ENCODE measurements at places on chromosomes 1 and 21.

DNA sequence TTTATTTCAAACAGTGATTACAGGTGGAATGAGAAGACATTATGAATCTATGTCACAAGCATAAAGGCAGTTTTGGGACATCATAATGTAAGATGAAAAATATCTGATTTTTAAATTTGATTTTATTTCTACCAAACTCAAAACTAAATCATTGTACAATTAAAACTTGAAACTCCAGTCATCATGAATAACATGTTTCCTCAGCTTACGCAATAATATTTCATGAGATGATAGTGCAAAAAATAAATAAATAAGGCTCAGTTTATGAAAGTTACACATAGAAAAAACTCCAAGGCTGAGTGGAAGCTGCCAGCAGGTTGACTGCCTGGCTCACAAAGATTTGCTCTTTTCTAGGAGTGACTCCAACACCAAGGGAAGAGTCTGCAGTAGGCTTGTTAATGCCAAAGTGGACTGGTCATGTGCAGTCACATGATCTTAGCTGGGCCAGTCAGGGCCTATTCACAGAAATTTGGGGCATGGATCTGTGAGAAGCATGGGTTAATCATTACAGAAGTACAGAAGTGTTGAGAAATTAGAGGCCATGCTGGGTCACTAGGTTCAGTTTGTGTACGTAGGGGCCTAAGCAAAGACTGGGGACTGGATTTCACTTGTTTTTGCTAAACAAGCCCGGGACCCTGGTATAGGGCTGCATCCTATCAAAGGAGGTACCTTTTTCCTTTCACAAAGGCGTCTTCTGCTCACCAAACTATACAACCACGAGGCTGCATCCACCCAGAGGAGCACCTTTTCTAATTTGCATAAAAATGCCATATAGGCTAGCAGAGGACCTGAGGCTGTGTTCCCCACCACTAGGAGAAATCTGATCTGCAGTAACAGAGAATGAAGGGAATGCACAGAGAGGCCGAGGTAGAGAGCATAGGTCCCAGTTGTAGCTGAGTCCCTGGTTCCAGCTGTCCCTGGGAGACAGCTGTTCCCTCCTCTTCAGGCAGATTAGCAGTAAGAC is 4.9 kb upstream of the ABCA4 start:
- DNase-seq = no peak

DNA sequence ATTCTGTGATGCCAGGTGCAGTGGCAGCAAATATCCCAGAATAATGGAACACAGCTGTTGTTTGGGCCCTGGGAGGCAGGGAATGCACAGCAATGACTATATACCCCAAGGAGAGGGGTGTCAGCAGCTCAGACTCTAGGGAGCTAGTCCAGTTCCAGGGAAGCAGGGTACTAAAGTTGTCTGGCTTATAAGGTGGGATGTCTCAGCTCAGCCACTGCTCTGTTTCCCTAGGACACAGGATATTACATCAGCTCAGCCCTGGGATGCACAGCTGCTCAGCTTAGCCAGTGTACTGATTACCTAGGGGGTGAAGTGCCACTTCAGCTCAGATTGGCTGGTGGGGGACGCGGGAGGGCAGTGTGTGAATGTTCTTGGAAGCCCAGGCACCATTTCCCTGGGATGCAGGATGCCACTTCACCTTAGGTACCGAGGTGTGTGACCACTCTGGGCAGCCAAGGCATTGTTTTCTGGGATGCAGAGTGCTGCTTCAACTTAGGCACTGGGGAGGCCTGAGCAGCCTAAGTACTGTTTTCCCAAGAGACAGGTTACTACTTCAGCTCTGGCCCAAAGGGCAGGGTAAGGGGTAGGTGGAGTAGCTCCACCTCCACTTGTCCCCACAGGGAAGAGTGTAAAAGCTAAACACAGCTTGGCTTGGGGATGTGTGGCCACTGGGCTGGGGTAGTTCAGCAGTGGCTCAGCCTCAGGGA is 59.4 kb downstream of the DIPK1A start:
- no peak for DNase-seq

GRCh38 chr1:196063294-196063693 is 544.9 kb downstream of the KCNT2 start:
- no peak for DNase-seq

DNA sequence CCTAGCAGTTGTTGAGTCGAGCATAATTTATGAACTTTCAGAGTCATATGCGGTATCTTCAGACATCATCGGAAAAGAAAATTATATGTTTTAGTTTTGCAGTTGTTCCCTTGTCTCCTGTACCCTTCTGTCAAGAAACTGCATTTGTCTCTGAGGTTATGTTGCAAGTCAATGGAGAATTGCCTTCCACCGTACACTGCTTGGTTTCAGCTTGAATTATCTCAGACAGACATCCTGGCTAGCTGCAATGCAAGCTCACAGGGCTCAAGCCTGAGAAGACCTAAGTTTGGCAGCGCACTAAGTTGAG is 156.0 kb downstream of the NFIA start:
- DNase-seq = no peak

GRCh38 chr1:3975903-3976630 is 76.0 kb upstream of the C1orf174 start:
- no peak for DNase-seq

- DNase-seq = no peak
Observed at GRCh38 chr1:236808005-236808404, 12.9 kb downstream of the MTR start.

DNA sequence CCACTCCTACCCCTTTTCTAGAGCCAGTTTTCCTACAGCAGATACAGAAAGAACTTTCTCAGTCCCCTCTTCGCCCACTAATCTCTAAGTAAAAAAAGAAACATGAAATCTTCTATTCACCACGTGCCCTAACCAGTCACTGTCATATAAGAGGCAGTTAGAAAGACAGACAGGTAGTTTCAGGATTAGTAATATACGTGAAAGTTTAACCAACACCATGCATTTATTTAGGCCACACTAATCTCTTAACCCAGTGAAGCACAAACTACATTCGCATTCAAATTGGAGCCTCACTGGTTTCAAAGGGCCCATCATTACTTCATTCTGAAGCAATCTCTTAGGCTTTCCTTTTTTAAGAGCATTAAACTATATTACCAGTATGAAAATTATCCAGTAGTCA is 10.1 kb downstream of the GPATCH2 start:
- no peak for DNase-seq

DNA sequence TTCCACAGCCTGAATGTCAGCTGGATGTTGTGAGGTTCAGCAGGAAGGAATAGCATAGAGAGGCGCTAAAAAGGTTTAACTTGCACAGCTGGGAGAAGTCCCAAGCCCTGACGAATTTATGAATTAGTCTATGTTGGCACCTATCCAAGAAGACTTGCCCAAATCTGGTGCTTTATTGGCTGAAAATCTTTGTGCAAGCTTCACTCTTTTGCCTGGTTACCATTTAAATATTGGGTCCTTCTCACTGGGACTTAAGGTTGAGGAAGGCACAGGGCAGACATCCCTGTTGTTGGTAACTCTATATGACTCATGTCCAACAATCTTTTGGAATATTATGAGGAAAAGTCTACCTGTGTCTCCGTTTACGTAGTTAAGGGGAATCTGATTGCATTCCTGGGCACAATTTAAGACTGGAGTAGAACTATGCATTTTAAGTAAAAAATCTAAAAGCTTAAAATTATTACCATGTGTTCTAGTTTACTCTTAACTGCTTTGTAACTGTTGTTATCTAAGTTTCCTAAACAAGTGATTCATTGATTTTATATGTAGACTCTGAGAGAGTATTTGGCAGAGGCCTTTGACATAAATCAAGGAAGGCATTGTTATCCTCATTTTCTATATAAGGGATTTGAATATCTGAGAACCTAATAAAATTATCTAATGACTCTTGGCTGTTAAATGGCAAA is 181.7 kb upstream of the DPYD start:
- DNase-seq = no peak

- DNase-seq = no peak
Observed at GRCh38 chr1:67371681-67372080, 58.5 kb downstream of the SERBP1 start.

GRCh38 chr1:48127735-48128685 is 94.5 kb upstream of the SLC5A9 start:
- no peak for DNase-seq

- DNase-seq = no peak
Observed at GRCh38 chr1:15179485-15179883, 25.9 kb downstream of the TMEM51 start.

- DNase-seq = no peak
Observed at GRCh38 chr1:9910076-9910422, at the start of gene CTNNBIP1. Gene CTNNBIP1 (minus strand): TSS chr1:9910269. CDS start chr1:9872064, 38,205 bp downstream.

DNA sequence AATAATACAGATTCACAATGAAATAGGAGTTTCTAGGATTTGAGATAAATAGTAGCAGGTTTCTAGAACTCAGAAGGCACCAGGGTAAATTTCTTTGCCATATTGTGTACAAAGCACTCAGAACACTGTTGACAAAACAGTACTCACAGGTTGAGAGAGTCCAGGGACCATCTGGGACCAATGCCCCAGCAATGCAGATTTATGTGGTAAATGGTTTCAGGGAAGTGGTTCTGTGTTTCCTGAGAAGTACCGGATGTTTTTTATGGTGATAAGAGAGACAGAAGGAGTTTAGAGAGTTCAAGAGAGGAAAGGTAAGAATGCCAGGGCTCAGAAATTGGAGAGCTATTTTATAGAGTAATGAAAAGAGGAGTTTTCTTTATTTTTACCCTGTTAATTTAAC is 29.6 kb upstream of the DIPK1A start:
- no peak for DNase-seq

DNA sequence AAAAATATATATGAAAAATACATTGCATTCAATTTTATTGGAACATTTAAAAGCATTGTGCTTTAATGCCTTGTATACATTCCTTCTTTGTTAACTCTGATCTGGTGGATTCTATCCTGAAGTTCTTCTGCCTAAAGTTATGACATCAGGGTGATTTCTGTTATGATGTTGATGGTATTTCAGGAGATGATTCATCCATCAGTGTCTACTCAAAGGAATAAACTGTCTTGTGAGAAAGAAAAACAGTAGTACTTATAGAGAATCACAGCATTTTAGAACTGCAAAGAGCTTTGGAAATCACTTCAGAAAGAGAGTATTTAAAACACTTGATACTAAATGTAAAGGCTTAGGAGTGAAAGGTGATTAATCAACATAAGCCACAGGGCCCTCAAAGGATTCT is 155.7 kb downstream of the PTPRC start:
- DNase-seq = no peak

DNA sequence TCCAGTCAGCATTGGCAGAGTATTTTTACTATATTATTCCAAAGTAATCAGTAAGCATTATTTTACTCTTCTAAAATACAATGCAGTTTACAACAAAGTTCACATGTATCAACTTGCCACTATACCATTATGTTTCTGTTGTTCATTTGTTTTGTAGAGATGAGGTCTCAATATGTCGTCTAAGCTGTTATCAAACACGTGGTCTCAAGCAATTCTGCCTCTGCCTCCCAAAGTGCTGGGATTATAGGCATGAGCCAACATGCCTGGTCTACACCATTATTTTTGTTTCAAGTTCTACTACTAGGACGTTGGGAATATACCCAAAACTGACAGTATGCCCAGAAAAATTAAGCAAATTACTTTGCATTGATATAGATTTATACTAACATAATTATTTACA is 19.8 kb downstream of the FAF1 start:
- DNase-seq = no peak

- no peak for DNase-seq
Observed at GRCh38 chr1:59846209-59846894, 31.6 kb downstream of the HOOK1 start.

GRCh38 chr21:14526199-14526598 is 19.9 kb downstream of the SAMSN1 start:
- DNase-seq = no peak
